CD4-positive, alpha-beta T cell (primary cell): ENCODE measurements at places on chromosomes 5 and 9. TPM values are rescaled to one million over a fixed set of nuclear protein-coding genes. Genes with fewer than 3 reads are reported as not detected.
A peak's percentile ranks its signal among the peaks of the same experiment; 100 is the strongest.

Gene SPZ1
- total RNA-seq: not detected

DNA sequence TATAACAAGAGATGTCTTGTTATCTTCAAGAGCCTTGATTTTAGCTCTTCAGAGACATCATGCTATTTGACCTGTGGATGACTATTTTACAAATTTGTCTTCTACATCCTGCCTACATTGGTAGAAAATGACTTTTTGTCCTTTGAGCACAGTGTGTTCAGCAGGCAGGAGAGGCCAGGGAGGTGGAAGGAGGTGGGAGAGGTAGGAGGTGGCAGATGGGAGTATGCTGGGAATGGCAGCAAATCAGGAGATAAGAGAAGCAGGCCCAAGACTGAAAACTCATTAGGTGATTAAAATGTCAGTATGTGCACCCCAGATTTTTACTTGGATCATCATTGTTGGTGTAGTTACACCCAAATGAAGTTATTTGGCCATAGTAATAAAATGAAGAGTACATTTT is 44.1 kb downstream of the PTPN3 start:
- no peaks in the 10 kb centered on the region for H3K4me1 ChIP-seq
- H3K4me3 ChIP-seq: no peak overlapping the region
- no peak for DNase-seq
- no peak overlapping the region for H3K27ac ChIP-seq
- no peaks in the 10 kb centered on the region for H3K36me3 ChIP-seq
- H3K27me3 ChIP-seq: no peaks in the 10 kb centered on the region

Gene MLANA
- total RNA-seq: not detected

Gene SPRY4
- total RNA-seq: 0.34 TPM

DNA sequence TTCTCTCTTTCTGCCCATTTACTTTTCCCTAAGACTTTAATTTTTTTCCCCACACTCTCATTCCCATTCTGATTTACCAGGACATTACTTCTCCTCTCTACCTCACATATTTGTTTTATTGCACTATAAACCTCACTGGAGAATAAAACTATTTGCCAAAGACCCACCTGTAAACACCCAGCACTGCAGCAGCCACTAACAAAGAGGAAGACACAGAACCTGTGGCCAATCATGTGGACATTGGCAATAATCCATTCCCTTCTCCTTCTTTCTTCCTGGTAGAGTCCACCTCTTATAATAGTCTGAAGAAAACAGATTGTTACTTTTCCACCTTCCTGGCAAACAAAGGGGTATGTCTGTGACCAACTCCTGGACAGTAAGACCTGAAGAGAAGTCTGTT is 8.3 kb upstream of the THBS4 start:
- H3K4me3 ChIP-seq: no peak overlapping the region
- no peaks in the 10 kb centered on the region for H3K27me3 ChIP-seq
- H3K27ac ChIP-seq: no peak overlapping the region
- H3K4me1 ChIP-seq: no peaks in the 10 kb centered on the region
- no peaks in the 10 kb centered on the region for H3K36me3 ChIP-seq

Gene NPR3
- total RNA-seq: not detected

DNA sequence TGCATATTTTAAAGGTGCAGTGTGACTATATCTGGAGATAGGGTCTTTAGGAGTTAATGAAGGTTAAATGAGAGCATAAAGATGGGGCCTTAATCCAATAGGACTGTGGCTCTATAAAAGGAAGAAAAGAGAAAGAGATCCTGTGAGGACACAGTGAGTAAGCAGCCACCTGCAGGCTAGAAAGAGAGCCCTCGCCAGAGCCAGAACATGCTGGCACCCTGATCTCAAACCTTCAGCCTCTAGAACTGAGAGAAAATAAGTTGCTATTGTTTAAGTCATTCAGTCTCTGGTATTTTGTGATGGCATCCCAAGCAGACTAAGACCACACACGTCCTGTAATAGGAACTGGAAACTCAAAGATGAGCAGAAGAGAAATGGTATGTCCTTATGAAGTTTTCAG is 41.0 kb downstream of the RNF180 start:
- no peak overlapping the region for H3K27ac ChIP-seq
- no peaks in the 10 kb centered on the region for H3K4me1 ChIP-seq
- H3K4me3 ChIP-seq: no peak overlapping the region
- no peaks in the 10 kb centered on the region for H3K27me3 ChIP-seq
- no peak for DNase-seq

- H3K4me3 ChIP-seq: no peak overlapping the region
- no peak overlapping the region for H3K27ac ChIP-seq
- DNase-seq: no peak
- H3K36me3 ChIP-seq: no peaks in the 10 kb centered on the region
- no peaks in the 10 kb centered on the region for H3K4me1 ChIP-seq
- peaks cover 6% of the 10 kb centered on the region for H3K27me3 ChIP-seq
Measured at GRCh38 chr9:134258828-134259546, 67.3 kb upstream of the RXRA start.

Gene C5orf58
- total RNA-seq: not detected

DNA sequence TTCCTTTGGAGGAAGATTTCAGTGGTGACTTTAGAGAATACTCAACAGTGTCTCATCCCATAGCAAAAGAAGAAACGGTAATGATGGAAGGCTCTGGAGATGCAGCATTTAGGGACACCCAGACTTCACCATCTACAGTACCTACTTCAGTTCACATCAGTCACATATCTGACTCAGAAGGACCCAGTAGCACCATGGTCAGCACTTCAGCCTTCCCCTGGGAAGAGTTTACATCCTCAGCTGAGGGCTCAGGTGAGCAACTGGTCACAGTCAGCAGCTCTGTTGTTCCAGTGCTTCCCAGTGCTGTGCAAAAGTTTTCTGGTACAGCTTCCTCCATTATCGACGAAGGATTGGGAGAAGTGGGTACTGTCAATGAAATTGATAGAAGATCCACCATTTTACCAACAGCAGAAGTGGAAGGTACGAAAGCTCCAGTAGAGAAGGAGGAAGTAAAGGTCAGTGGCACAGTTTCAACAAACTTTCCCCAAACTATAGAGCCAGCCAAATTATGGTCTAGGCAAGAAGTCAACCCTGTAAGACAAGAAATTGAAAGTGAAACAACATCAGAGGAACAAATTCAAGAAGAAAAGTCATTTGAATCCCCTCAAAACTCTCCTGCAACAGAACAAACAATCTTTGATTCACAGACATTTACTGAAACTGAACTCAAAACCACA is 67.4 kb downstream of the VCAN start:
- H3K27ac ChIP-seq: no peak overlapping the region
- no peaks in the 10 kb centered on the region for H3K4me1 ChIP-seq
- H3K27me3 ChIP-seq: no peaks in the 10 kb centered on the region
- no peaks in the 10 kb centered on the region for H3K36me3 ChIP-seq
- no peak for DNase-seq

GRCh38 chr9:33044677-33045282 is 19.7 kb downstream of the DNAJA1 start:
- H3K27ac ChIP-seq: peak overlapping the region; percentile 37
- peaks cover 15% of the 10 kb centered on the region for H3K4me1 ChIP-seq

DNA sequence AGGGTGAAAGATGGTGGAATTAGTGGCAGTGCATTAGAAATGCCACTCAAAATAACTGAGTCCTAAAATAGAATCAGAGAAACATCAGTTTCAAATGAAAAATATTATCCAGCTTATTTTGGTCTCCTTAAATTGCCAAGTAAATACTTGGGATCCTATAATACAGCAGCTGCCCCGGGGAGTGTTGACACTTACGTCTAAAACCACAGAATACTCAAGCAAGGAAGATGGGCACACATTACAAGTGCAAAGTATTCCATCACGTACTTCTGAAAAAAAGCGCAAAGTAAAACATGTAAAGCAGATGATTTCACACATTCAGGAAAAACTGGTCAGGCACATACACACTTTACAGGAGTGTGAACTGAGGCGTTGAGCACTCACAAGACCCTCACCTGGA is 2.4 kb upstream of the ARHGEF37 start:
- no peaks in the 10 kb centered on the region for H3K36me3 ChIP-seq
- no peak for DNase-seq
- H3K27ac ChIP-seq: no peak overlapping the region
- H3K4me1 ChIP-seq: peaks cover 23% of the 10 kb centered on the region
- no peak overlapping the region for H3K4me3 ChIP-seq
- H3K27me3 ChIP-seq: peaks cover 4% of the 10 kb centered on the region
